Aorta (tissue), 5 donors: ENCODE measurements at places on chromosomes 7 and 10. TPM values are rescaled to one million over a fixed set of nuclear protein-coding genes. Genes with fewer than 3 reads are reported as not detected.

CFAP46 gene
- not detected for polyA plus RNA-seq

CDC14C gene
- polyA plus RNA-seq: not detected

ARHGEF35 gene
- polyA plus RNA-seq: 11.3 TPM

LEP gene
- not detected for polyA plus RNA-seq

SMO gene
- polyA plus RNA-seq: 13.0 TPM

DPYSL4 gene
- 0.95 TPM for polyA plus RNA-seq
